ENCODE measurements at places on chromosomes 3 and 15.

DNA sequence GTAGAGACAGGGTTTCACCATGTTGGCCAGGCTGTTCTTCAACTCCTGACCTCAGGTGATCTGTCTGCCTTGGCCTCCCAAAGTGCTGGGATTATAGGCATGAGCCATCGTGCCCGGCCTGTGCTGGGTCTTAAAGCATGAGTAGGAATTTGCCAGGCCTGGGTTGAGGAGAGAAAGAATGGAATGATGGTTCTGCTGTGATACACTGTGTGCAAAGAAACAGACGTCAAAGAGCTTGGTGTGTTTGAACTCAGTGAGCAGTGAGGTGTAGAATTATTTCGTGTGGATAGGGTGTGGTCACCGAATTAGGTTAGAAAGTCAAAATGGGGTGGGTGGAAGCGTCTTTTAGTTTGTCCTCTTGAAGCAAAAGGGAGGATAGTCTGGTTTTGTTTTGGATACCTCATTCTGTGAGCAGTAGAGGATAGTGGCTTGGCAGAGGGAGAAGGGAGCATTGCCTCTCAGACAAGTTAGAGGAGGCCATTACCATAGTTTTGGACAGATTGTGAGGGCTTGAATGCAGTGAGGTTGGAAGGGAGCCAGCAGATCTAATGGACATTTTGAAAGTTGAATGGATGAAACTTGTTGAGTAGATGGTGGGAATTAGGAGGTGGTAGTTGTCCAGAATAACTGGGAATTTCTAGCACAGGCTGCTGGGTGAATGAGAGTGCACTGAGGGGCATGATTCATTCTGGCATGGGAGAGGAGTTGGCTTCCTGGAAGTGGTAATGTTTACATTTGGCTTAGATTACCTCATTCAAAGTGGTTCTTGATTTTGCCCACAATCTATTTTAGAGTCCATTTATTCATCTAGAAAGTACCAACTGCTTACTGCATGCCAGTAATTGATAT is 27.2 kb downstream of the AKAP13 start:
- peak; percentile 46 for DNase-seq

GRCh38 chr15:33344111-33344510 is 33.3 kb downstream of the RYR3 start:
- no peak for DNase-seq

DNA sequence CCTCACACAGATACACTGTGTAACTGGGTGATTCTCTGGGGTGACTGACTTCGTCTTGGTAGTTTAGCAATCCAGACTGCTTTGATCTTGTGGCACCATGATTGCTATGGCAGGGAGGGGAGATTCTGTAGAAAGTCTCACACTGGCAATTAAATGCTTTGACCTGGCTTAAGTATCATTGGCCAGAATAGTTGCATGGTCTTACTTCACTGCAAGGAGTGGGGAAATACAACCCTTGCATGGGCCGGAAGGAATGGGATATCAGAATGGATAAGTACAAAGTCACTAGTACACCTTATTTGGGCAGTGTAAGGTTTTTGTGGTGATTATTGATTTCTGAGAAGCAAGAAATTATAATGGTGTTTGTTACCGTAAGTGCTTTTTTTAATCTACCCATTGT is 153.8 kb downstream of the UBE2E2 start:
- no peak for DNase-seq

GRCh38 chr3:31029706-31030105 is 135.2 kb upstream of the GADL1 start:
- DNase-seq = no peak

DNA sequence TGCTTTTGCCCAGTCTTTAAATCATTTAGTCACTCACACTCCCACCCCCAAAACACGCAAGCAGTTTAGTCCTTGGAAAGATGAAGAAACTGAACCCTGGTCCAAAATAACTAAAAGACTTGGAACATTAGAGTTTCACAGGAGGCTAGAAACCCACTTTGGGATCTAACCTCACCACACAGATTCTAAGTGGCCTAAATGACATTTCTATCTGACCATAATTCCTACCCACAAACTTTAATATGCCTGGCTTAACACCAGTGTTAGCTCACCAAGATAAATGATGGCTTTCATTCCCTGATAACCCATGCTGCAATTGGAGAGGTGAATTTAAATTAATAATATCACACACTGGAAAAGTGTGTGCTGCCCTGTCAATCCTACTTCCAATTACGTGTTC is 295.3 kb upstream of the UBE2E2 start:
- no peak for DNase-seq

DNA sequence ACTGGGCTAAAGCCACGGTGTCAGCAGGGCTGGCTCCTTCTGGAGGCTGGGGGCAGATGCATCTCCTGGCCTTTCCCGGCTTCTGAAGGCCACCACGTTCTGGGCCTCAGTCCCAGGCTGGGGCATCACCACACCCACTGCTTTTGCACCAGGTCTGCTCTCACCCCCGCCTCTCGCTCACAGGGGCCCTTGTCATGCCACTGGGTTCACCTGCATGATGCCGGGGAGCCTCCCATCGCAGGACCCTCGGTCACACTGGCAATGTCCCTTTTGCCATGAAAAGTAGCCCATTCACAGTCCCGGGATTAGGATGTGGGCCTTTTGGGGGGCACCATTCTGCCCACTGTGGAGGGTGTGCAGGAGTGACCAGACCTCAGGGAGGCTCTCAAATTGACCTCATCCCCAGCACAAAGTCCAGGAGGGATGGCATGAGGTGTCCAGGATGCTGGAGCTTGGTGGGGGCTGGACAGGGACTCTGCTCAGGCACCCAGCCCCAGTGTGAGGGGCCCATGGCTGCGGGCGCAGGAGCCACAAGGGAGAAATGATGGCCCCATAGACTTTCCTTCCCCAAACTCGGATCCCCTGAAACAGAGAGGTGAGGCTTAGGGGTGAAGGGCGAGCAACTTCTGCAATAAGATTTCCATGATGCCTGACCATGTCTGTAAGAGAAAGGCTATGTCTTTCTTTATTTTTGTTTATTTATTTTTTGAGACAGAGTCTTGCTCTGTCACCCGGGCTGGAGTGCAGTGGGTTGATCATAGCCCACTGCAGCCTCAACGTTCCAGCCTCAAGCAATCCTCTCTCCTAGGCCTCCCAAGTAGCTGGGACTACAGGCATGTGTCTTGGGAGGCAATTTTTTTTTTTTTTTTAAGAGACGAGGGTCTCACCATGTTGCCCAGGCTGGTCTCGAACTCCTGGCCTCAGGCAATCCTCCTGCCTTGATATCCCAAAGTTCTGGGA is 189.1 kb downstream of the GOLGA6L6 start:
- no peak for DNase-seq

- no peak for DNase-seq
Measured at GRCh38 chr3:78912687-78913086, 855.1 kb downstream of the ROBO1 start.

GRCh38 chr15:34361278-34361677 is 5.7 kb downstream of the LPCAT4 start:
- DNase-seq = no peak

GRCh38 chr3:150747886-150748683 is 14.9 kb downstream of the SIAH2 start:
- no peak for DNase-seq

DNA sequence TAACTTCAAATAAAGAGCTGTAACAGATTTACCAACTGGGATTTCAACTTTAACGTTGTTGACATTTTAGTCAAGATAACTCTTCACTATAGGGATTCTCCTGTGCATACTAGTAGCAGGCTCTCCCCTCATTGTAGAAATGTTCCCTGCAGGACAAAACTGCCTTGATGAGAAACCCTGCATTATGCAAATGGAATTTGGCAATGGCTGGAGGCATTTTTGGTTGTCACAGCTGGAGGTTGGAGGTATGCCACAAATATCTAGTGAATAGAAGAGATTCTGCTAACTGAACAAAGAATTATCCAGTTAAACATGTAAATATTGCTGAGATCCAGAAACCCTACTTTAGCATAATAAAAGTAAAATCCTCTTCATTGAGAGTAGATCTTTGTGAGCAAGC is 928.8 kb upstream of the ALCAM start:
- DNase-seq = peak; percentile 32

GRCh38 chr15:51331141-51331540 is 7.3 kb downstream of the CYP19A1 start:
- no peak for DNase-seq

- DNase-seq = no peak
Measured at GRCh38 chr3:144097163-144097562, 125.5 kb downstream of the DIPK2A start.

- no peak for DNase-seq
Measured at GRCh38 chr3:45236964-45237363, 10.9 kb upstream of the TMEM158 start.

DNA sequence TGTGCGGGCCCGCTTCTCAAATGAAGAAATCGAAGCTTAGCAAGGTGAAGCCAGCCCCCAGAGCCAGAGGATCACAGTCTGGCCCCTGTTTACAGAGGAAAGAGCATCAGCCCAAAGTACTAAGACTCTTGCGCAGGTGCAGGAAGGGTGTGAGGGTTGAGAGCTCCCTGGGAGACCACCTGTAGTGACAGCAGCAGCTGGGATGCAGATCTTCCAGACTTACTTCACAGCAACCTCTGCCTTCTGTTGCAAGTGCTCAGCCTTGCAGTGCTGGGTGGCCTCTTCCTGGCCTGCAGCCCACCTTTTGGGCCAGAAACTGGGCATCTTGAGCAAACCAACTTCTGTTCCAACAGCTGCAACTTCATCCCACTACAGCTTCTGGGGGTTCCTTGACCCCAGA is 19.7 kb downstream of the SPATA12 start:
- DNase-seq = no peak

DNA sequence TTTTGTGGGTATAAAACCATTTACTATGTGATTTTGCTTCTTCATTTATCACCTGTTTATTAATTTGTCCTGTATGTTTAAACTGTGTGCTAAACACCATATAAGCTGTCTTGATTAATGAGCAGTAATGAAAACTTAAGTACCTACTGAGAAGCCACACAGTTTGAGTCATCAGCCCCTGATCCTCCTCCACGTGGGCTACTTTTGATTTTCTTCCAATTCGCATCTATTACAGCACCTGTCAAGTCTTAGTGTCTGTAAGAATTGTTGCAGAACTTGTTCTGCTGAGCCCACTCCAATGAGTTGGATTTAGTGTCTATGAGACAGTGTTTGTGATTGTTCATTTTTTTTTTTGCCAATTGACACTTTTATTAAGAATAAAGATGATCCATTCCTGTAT is 16.8 kb downstream of the EPHA6 start:
- no peak for DNase-seq

DNA sequence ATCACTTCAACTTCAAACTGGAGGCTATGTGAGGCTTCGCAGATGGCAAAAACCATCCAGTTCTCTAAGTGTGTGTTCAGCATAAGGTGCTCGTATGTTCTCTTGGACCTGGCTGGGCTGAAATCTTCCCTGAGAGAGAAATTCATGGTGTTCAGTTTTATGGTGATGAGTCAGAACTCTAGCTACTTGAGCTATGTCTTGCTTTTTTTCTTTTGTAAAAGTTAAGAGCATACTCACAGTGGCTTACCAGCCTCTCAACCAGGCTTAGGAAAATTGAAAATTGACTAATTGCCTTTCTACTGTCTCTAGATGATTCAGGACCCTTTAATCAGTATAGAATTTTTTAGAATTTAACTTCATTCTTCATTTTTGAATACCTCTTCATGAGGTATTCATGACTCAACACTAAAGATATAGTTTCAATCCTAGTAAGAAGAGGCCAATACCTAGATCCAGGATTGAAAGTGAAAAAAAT is 617.5 kb downstream of the TBL1XR1 start:
- DNase-seq = peak; percentile 72

DNA sequence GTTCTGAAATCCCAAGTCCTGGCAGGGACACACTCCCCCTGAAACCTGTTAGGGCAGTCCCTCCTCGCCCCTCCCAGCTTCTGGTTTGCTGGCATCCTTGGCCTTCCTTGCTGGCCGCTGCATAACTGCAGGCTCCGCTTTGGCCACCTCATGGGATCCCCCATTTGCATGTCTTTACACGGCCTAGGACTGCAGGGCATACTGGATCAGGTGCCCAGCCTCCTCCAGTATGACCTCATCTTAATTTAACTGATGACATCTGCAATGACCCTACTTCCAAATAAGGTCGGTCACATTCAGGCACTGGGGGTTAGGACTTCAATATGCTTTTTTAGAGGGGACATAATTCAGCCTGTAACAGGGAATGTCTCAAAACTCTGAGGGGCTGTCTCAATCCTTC is 173.3 kb downstream of the RAB11A start:
- no peak for DNase-seq

DNA sequence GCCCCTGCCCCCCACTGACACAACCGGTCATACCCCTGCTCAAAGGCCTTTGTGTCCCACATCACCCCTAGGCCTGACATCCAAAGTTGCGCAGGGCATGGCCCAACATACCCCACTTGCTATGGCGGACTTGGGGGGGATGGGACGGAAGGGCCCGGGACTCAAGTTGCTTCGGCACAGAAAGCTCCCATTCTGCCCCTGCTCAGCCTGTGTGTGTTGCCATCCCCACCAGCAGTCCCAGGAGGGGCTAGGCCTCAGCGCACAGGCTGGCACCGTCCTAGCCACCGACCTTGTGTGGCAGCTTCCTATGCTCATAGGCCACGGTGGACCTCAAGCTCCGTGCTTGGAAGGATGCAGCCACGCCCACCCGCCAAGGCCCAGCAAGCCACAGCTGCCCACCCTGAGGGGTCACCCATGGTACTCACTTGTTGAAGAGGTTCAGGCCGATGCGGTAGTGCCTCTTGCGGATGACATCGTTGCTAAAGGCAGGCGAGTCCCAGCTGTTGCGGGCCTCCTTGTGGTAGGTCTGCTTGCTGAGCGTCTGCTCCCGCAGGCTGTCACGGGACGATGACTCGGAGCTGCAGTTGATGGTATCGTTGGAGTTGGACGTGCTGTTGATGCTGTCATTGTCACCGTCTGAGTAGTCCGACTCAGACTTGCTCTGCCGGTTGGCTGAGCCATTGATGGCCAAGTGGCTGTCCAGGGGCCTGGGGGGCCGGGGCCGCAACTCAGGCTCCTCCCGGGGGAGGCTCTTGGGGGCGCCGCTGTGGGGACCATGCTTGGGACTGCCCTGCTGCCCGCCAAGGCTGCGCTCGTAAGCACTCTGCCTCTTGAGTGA is 93.9 kb upstream of the RPL32 start:
- no peak for DNase-seq

DNA sequence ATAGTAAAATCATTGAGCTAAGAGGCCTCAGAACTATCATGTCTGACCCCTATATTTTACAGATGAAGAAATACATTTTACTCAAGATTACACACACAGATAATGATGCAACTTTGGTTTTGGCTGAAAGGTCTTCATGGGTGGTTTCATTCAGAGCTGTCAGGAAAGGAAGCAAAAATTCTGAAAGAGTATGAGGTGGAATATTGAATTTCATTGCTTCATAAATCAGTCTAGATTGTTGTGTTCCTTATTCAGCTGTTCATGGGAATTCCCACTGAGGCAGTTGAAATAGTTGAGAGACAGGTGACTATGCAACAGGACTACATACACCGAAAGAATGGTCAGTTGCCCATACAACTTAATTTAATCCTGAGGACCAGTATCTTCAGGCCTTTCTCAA is 39.4 kb downstream of the CD200 start:
- no peak for DNase-seq

DNA sequence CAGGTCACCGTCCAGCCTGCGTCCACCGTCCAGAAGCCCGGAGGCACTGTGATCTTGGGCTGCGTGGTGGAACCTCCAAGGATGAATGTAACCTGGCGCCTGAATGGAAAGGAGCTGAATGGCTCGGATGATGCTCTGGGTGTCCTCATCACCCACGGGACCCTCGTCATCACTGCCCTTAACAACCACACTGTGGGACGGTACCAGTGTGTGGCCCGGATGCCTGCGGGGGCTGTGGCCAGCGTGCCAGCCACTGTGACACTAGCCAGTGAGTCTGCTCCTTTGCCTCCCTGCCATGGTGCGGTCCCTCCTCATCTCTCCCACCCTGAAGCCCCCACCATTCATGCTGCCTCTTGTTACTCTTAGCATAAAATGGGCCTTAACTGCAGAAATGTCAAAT is 39.2 kb downstream of the BOC start:
- no peak for DNase-seq

Data from GM04504 (cell line).